A673 (cell line): ENCODE measurements at places on chromosomes 13 and 19. TPM values are rescaled to one million over a fixed set of nuclear protein-coding genes. Genes with fewer than 3 reads are reported as not detected.

DNA sequence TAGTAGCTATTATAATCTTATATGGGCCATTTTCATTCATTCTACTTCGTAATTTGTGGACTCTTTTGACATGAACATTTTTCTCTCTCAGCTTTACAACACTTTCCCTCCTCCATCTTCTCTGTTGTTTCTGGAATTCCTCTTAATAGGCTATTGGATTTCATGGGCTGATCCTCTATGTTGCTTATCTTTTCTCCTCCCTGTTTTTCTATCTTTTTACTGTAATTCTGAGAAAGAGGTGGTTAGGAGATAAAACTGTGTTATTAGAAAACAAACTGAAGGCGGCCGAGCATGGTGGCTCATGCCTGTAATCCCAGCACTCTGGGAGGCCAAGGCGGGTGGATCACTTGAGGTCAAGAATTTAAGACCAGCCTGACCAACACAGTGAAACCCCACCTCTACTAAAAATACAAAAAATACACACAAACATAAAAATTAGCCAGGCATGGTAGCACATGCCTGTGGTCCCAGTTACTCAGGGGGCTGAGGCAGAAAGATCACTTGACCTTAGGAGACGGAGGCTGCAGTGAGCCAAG, 188.1 kb downstream of the UGGT2 start:
- DNase-seq, result no peak
- no peaks in the 10 kb centered on the region for H3K27me3 ChIP-seq
- H3K27ac ChIP-seq, result no peak overlapping the region

CYP2S1 gene
- total RNA-seq, result 0.19 and 0.24 TPM in 2 replicates

DNA sequence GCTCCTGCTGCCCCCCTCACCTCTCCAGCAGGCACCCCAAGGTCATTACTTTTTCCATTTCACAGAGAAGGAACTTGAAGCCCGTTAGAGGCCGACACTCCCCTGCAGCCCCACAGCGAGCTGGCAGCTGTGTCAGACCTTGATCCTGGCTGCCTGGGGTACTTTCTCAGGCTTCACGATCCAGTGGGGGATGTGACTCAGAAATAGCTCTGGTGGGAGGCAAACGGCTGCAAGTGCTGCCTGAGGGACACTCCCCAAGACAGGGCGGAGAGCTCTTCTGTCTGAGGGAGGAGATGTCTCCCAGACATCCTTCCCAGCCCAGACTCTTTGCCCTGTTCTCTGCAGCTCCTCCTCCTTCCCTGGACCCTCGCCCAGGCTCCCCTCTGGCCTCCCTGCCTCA, 4.8 kb downstream of the TSKS start:
- no peak overlapping the region for H3K27ac ChIP-seq
- H3K4me3 ChIP-seq, result no peak overlapping the region
- no peaks in the 10 kb centered on the region for H3K4me1 ChIP-seq
- DNase-seq, result no peak
- no peaks in the 10 kb centered on the region for H3K36me3 ChIP-seq
- H3K27me3 ChIP-seq, result no peaks in the 10 kb centered on the region

- peak; percentile 92 for DNase-seq
- no peak overlapping the region for H3K27ac ChIP-seq
- no peak overlapping the region for H3K4me3 ChIP-seq
Measured at GRCh38 chr13:87123987-87124784, 547.0 kb upstream of the SLITRK5 start.

DNA sequence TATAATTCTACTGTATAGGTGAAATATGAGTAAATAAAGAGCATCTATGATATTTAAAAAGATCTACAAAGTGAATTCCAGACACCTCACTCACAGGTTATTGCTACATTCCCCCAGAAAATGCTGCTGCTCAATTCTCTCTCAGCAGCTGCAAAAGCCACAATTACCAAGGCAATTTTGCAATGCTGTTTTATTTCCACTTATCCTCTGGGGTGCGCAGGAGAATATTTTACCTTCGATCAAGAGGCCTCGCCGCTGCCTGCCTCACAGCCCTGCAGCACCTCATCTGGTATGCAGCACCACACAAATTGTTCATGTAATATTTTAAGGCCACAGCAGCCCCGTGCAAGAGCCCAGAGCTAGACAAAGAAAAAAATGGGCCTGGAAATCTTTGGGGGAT, 333.2 kb downstream of the DNAJC15 start:
- no peak for DNase-seq
- H3K4me3 ChIP-seq, result no peak overlapping the region
- H3K27me3 ChIP-seq, result no peaks in the 10 kb centered on the region
- no peaks in the 10 kb centered on the region for H3K36me3 ChIP-seq
- H3K27ac ChIP-seq, result no peak overlapping the region

ZNF667 gene
- 3.9 and 7.8 TPM in 2 replicates for total RNA-seq

DNA sequence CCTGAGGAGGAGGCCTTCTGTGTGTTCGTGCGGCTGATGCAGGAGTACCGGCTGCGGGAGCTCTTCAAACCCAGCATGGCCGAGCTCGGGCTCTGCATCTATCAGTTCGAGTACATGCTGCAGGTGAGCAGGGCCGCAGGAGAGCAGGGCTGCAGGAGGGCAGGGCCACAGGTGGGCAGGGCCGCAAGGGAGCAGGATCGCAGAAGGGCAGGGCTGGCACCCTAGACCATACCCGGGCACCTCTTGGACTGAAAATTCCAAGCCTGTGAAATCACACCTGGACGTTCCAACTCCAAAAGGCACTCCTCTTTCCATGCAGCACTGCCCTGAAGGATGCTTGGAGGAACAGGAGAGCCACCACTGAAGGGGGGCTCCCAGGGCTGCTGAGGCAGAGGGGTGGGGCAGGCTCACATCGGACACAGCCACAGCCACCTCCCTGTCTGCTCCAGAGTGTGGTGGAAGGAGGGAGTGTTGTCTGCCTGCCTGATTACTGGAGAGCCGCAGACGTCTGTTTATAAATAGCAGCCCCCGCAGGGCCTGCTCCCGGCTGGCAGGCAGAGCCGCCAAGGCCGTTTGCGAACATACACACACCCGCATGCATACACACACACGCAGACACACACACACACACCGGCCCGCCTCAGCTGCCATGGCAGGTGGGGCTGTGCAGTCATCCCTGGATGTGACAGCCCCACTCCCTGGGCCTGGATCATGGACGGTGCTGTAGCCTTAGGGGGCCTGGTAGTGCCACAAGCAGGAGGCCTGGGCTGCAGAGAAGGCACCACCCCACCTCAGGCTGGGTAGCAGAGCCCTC, 20.2 kb downstream of the EVI5L start:
- H3K27me3 ChIP-seq, result no peaks in the 10 kb centered on the region
- no peak overlapping the region for H3K27ac ChIP-seq
- no peak overlapping the region for H3K4me3 ChIP-seq
- no peaks in the 10 kb centered on the region for H3K36me3 ChIP-seq
- DNase-seq, result no peak

DNA sequence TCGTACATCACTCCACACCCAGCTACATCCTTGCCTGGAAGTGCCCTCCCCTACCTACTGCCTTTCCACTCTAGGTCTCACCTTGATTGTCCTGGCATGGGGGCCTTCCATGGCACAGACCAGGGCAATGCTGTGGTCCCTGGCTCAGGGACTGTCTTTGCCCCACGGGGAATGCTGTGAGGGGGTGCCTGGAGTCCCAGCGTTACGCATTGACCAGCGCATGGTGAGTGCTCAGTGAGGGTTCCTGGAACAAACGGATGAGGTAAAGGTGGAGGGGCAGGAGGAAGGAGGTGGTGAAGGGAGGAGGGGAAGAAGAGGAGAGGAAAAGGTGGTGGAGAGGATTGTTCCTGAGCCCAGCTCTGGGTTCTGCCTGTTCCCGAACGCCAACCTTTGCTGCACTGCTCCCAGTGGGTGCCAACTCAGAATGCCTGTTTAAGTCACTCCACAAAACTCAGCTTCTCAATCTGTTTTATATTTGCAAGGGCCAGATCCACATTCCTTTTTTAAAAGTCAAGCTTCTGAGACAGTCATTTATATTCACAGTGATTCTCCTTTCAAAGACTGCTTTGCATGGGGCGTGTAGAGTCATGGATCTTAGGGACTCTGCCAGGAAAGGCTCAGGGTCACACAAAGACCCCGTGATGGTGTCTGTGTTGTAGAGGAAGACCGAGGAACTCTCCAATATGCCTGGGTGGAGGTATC, 40.8 kb downstream of the CHST8 start:
- H3K27me3 ChIP-seq, result no peaks in the 10 kb centered on the region
- no peak overlapping the region for H3K4me3 ChIP-seq
- H3K27ac ChIP-seq, result no peak overlapping the region
- no peak for DNase-seq
- H3K36me3 ChIP-seq, result no peaks in the 10 kb centered on the region

DNA sequence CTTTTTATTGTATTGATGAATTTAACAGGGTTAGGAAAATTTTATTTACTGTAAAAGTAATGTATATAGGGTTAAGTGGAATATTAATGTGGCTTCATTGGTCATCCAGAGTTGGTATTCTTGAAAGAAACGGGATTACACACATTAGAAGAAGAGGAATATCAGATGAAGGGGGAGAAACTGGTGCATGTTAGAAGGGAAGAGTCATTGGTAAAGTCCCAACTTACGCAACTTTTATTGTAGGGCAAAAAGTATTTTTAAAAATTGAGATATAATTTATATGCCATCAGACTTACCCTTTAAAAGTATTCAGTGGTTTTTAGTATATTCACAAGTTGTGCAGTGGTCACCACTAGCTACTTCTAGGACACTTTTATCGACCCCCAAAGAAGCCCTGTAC, 47.3 kb downstream of the DNAJC3 start:
- no peaks in the 10 kb centered on the region for H3K4me1 ChIP-seq
- H3K36me3 ChIP-seq, result no peaks in the 10 kb centered on the region
- H3K4me3 ChIP-seq, result no peak overlapping the region
- no peaks in the 10 kb centered on the region for H3K27me3 ChIP-seq
- no peak overlapping the region for H3K27ac ChIP-seq

DNA sequence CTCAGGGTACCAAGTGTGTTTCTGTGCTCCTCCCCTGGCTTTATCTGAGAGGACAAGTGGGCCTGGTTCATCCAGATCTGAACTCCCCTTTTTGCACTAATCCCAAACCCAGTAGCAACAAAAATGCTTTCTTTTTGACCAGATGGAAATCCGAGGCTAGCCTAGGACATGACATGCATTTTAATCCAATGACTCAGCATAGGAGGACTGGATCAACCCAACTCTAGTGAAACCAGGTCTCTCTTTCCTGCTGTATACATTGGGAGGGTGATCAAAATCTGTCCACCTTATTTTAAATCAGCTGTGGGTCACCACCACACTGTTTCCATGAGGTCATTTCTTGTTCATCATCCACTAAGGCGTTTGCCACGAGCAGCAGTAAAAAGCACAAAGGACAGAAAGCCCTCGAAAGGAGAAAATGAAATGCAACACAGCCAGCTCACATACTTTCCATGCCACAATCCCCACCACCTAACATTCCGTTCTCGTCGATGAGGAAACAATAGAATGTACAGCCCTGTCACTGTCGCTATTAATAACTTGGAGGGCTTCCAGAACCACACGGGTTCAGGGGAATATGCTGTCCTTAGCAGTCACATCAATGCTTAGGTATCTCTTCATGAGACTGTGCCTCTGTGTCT, 543.0 kb downstream of the IRS2 start:
- peaks cover 7% of the 10 kb centered on the region for H3K4me1 ChIP-seq
- H3K27me3 ChIP-seq, result no peaks in the 10 kb centered on the region
- no peak overlapping the region for H3K27ac ChIP-seq

DNA sequence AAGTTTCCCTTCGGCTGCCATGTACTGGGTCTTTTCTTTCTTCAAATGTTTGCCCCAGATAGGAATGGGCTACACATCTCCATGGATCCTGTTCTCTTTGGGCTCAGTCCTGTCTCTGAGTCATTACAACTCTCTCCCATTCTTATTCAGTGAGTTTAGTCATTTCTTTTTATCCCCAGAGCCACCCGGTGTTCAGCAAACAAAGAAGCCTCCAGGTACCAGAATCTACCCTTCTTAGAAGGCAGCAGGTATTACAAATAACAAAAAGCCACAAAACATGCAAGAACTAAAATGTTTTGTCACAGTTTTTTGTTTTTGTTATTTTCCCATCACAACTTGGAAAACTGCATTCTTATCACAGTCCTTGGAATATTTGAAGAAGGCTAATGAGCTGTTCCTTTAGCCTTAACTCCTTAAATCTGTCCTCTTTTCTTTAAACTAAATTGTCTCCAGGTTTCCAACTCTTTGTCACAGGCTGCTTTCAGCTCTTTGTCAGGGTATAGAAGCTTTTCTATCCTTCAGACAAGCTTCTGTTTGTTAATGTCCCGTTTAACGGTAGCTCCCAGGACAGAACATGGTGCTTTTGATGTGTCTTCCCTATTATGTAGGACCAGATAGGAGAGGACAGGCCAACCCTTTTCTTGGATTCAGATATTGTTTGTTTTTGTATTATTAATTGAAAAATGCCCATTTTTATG, 215.5 kb upstream of the HTR2A start:
- no peak overlapping the region for H3K4me3 ChIP-seq
- H3K27me3 ChIP-seq, result peaks cover 24% of the 10 kb centered on the region
- no peaks in the 10 kb centered on the region for H3K4me1 ChIP-seq
- no peak for DNase-seq
- no peaks in the 10 kb centered on the region for H3K36me3 ChIP-seq
- H3K27ac ChIP-seq, result no peak overlapping the region

GRCh38 chr13:24254146-24254841, 55.1 kb upstream of the C1QTNF9 start:
- H3K27me3 ChIP-seq, result no peaks in the 10 kb centered on the region
- H3K4me3 ChIP-seq, result no peak overlapping the region
- H3K27ac ChIP-seq, result no peak overlapping the region
- no peaks in the 10 kb centered on the region for H3K36me3 ChIP-seq
- H3K4me1 ChIP-seq, result peaks cover 4% of the 10 kb centered on the region
- DNase-seq, result no peak

DNA sequence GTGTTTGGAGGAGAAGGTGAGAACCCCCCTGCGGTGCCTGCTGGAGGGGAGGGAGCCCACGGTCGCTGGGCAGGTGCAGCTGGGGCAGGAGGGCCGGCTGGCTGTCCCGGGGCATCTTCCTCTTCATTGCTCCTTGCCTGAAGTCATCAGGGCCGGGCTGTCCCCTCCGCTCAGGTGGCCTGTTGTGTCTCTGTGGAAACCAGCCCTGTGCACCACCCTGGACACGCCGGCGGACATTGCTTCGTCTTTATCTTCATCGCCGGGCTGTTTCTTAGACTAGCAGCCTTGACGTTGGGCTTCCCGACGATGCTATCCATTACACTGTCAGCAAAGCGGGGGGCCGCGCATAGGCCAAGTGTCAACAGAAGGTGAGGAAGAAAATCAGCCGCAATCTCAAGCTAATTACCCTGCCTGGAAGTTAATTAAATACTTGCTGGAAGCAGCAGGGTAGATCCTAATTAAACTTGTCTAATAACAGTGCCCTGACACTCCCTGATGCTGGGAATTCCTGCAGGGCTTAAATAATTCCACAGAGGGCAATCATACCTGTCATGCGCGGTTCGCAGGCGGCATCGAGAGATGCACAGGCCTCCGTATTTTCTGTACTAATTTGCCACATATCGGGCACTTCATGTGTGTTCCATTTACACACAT, 111.4 kb upstream of the SOX1 start:
- no peak overlapping the region for H3K4me3 ChIP-seq
- no peak overlapping the region for H3K27ac ChIP-seq
- no peaks in the 10 kb centered on the region for H3K36me3 ChIP-seq
